Glomerular endothelial cell (primary cell): ENCODE measurements at places on chromosomes 3 and 15. TPM values are rescaled to one million over a fixed set of nuclear protein-coding genes. Genes with fewer than 3 reads are reported as not detected.

- DNase-seq = no peak
These were observed 8.4 kb upstream of the GNAI2 start for GRCh38 chr3:50227390-50228183.

GRCh38 chr3:95705786-95706418, 1108.5 kb upstream of the EPHA6 start:
- DNase-seq = no peak

DNA sequence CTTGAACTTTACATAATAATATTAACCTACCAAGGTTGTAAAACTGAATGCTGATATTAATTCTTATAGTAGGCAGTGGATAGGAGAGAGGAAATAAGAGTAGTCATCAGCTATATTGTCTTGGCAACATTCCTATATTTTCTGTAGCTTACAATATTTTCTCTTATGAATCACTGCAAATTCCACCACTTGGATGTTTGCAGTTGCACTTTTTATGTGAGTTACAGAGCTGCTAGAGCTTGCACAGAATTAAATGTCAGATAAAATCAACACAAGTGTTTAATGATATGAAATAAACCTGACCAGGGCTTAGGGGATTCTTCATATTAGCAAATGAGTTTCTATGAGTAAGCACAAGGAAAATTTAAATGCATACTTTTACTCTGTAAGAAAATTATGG, 1710.1 kb downstream of the SI start:
- no peak for DNase-seq

DNA sequence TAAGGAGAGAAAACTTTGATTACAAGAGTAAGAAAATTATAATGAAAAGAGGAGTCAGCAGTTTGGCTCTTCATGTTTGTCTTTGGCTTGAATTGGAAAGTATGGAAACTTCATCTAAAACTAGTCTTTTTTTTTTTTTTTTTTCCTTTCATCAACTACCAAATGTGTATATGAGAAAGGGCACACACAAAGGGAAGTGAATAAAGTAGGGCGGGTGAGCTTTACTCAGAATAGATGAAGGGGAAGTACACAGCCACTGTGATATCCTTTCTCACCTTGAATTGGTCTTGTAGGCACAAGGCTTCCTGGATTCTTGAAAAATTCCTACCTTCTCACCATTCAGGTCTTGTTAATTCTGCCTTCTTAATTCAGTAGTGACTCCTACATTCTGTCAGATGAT, 652.3 kb upstream of the KCNMB2 start:
- DNase-seq = no peak

GRCh38 chr3:101725890-101726275, 1.5 kb downstream of the CEP97 start:
- DNase-seq = no peak

DNA sequence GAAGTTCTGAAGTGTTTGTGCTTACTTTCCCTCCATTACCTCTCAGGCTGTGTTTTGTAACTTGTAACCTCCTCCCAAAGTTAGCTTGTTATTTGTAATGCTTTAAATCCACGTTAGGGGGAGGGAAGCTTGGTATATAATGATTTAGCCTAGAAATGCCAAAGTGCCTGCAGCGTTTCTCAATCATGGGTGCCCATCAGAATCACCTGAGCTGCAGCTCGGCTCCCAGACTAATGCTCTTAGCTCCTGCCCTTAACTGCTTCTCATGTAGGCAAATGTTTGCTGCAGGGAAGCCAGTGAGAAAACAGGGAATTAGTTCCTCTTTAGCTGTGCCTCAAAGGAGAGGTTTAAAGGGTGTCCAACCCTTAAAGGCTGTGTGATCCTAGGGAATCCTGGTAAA, 219.2 kb upstream of the NAALADL2 start:
- DNase-seq = no peak

Gene SOX2
- total RNA-seq = not detected in 2 replicates

DNA sequence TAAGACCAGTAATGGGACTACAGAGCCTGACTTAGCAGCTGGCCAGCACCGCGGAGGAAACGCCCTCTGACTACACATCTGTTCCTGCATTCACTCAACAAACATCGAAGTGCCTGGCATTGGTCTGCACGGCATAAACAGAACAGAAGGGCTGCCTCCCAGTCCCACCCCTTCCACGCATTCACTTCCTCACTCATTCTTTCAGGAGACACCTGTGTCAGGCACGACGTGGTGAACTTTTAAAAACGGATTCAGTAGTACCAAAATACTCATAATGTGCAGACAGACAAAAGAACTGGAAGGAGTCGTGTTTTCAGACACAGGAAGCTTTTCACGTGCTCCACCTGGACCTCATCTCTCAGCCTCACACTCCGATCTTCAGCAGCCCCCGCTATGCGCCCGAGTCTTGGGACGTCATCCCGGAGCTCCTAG, 123.3 kb downstream of the XXYLT1 start:
- DNase-seq = peak; percentile 82

GRCh38 chr15:76223521-76223920, 87.7 kb downstream of the ETFA start:
- no peak for DNase-seq

DNA sequence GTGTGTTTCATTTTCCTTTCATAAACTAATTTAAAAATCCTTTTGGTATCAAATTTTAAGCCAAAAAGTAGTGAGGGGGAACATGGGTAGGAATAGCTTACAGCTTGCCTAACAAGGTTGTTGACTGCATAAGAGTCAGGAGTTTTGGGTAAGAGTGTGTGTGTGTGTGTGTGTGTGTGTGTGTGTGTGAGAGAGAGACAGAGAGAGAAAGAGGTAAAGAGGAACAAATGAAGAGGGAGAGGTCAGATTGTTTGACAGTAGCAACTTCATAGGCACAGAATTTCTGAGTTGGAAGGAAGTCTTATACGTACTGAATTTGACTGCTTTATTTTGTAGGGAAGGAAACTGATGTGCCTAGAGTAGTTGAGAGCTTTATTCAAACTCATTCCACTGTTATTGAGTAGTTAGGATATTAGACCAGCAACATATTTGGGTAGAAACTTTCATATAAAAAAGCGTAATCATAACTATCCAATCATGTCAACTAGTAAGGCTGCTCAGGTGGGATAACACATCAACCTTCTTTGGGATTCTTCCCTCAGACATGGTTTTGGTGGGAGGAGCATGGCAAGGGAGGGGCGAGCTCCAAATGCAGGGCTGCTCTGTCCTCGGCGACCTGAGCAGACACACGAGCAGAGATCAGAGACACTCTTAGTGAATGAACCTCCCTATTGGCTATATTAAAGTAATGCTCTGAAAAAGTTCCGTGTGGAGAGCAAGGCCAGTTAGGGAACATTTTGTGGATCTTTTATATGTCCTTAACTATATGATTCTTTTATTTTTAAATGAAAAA, 86.4 kb downstream of the LPP start:
- DNase-seq = no peak

DNA sequence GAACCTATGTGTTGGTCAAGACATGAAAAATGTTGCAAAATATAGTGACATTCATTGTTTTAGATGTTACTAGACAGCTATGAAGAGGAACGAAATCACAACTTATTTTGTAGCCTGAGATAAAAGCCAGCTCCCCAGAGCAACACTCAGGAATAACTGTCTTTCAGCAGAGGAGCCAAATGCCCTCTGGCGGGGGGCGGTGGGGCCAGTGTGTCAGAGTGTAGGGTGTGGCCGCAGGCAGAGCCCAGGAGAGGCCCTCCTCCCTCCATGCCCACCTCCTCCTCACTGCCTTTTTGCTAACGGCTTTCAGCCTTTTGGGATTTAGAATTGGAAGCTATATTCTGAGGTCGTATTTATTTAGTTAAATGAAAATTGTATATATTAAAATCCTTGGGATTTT, 16.9 kb downstream of the APOD start:
- no peak for DNase-seq

DNA sequence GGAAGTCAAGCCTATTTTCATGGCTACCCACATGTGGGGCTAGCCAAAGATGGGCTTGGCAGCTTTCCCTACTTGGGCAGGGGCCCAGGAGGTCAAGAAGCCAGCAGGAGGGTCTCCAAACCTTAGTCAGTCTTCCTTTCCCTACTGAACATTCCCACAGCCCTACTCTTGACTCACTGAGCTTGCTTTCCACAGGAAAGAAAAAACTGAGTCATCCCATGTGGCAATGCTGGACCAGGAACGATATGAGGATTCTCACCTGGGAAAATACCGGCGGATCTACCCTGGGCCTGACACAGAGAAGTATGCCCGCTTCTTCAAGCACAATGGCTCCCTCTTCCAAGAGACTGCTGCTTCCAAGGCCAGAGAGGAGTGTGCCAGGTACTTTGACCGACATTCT, 3.7 kb upstream of the NGRN start:
- DNase-seq = no peak

DNA sequence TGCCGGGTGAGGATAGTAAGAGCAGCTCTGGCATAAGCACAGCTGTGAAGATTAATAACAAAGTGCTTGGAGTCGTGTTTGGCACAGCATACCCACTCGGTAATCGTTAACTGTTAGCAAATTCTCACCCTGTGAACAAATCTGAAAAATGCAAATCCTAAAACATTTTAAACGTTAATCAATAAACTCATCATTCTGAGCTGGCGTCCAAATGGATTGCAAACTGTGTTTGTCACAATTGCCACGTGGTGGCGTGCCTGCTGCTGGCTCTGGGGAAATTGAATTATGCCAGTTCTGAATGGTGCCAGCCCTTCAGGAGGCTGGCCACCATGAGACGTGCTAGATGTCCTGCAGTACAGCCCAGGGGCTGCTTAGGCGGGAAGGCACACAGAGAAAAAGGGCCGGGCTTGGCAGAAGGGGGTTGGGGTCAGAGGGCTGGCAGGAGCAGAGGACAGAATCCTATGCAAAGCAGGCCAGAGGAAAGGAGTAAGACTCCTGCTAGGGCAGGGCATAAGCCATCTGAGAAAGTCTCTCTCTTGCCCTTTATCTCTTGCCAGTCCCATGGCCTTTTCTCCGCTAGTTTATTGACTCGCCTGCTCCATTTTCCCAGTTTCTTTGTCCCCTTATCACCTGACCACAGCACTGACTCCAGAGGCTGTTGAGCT, 22.1 kb upstream of the POLG start:
- DNase-seq = no peak

Gene CAPN3
- total RNA-seq = 4.1 TPM in 1 of 2 replicates, not detected in the other

- DNase-seq = no peak
These were observed 180.6 kb downstream of the EPHA6 start for GRCh38 chr3:96994988-96995387.

DNA sequence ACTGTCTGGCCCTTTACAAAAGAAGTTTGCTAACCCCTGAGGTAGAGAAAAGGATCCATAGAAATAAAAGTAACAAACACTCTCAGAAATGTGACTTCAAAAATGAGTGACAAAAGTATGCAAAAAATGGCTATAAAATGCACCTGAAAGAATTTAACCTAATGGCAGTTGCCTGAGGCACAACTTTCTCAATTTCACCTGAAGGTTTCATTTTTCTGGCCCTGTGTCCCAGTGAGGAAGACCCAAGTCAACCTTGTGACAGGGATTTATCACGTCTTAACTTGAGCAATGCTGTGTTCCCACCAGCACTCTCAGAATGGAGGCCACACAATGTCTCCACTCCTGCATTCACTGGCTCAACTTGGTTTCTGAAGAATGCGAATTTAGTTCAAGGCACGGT, 83.0 kb downstream of the FHIT start:
- no peak for DNase-seq

- no peak for DNase-seq
These were observed 364.4 kb upstream of the ARHGEF26 start for GRCh38 chr3:153756816-153757215.

GRCh38 chr15:32642667-32643435, 1.3 kb downstream of the SCG5 start:
- DNase-seq = no peak

DNA sequence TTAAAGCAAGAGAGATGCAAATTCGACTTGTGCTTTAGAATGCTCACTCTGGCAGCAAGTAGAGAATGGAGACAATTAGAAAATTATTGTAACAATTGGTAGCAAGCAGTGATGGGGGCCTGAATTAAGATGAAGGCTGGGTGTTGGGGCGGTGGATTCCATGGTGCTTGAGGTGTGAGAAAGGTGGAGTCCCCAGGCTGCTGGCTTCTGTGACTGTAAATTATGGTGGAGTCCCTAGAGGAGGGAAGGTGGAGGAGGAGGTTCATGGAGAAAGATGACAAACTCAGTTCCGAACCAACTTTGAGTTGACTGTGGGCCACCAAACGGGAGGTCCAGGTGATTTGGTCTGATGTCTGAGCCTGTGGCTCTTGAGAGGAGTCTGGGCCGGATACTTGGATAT, 10.7 kb upstream of the SMAD3 start:
- DNase-seq = no peak

Gene AHSG
- not detected in 2 replicates for total RNA-seq

DNA sequence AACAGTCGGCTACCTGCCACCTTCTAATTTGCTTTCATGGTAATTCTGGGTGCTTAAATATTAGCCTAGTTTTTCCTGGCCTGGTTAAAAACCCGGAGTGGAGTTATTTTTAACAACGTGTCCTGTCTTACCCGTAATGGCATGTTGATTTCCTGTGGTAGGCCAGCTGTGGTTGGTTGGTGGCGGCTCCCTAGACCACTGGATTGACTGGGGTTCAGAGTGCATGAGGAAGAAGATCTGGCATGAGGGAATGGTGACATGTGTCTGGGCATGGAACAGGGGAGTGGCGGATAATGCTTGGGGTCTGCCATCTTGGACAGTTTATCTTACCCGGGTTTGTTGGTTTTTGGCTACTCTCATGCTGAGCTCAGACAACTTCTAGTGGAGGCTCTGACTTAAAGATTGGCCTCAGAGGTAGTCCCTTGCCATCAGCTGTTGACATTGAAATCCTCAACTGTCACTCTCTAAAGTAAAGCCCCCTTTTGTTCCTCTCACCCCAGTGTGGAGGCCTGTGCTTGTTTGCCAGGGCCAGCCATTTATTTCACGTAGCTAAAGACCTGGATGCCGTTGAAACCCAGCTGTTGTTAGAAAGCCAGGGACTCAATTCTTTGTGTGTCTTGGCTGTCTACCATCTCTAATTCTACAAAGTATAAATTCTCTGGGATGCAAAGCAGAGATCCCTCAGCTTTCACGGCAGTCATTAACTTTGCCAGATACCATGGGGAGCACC, 81.6 kb downstream of the DNASE1L3 start:
- no peak for DNase-seq

GRCh38 chr15:70314018-70314354, 216.3 kb upstream of the TLE3 start:
- no peak for DNase-seq

DNA sequence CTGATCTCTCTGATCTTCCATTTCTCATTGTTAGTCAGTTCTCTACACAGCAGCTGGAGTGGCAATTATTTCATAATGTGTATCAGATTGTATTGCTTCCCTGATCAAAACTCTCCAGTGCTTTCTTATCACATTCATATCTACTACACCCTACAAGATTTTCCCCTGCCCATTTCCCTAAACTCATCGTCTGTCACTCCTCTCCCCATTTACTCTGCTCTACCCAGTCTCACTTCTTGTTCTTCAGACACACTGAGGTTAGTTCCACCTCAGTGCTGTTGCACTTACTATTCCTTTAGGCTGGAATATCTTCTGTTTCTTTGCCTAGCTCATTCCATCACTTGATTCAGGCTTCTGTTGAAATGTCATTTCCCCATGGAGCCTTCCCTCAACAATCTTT, 197.1 kb downstream of the SATB1 start:
- no peak for DNase-seq

Gene COL8A1
- 67.5 and 187 TPM in 2 replicates for total RNA-seq

GRCh38 chr15:31458596-31459399, 132.2 kb downstream of the KLF13 start:
- no peak for DNase-seq

GRCh38 chr15:88246666-88247446, 9.7 kb downstream of the NTRK3 start:
- peak; percentile 9 for DNase-seq
